ENCODE measurements at places on chromosomes 16 and 17. TPM values are rescaled to one million over a fixed set of nuclear protein-coding genes. Genes with fewer than 3 reads are reported as not detected.

GRCh38 chr16:2326191-2326590 is 14.3 kb downstream of the ABCA3 start:
- no peak for DNase-seq

DNA sequence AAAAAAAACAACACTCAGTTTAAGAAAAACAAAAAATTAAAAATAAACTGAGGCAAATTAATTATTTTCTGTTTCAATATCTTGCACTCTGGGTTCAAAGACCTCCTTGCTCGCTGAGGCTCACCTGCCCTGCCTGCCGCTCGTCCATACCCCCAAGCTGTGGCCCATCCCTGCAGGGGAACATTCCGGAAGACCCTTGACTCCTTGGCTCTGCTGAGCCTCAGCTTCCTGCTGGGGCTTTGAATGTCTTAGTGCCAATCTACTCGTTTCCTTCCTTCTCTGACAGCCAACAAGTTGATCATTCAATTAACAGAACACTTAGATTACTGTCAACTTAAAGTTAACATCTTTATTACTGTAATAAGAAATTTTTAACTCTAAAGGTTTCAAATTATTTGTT is 24.3 kb downstream of the G6PC1 start:
- DNase-seq, result no peak

- DNase-seq, result no peak
These were observed 17.2 kb downstream of the MNT start for GRCh38 chr17:2383628-2384167.

- DNase-seq, result no peak
These were observed 55.7 kb downstream of the OR1D5 start for GRCh38 chr17:3007651-3008121.

- no peak for DNase-seq
These were observed 26.6 kb upstream of the SLC13A2 start for GRCh38 chr17:28446716-28447395.

The MPP2 gene
- total RNA-seq, result 4.6 TPM

The CES1 gene
- total RNA-seq, result 0.72 TPM

Measured in tongue (tissue), 3 donors.